ENCODE measurements at places on chromosomes 7 and 10. TPM values are rescaled to one million over a fixed set of nuclear protein-coding genes. Genes with fewer than 3 reads are reported as not detected.

Gene AKR1C4
- not detected for total RNA-seq

Gene BAIAP2L1
- total RNA-seq: 5.3 TPM

Gene TBC1D12
- 13.9 TPM for total RNA-seq

Gene FAM221A
- total RNA-seq: 5.1 TPM

Gene SLIT1
- 0.17 TPM for total RNA-seq

Gene AKR1B15
- total RNA-seq: not detected

Gene CLRN3
- not detected for total RNA-seq

Gene CLDN12
- total RNA-seq: 44.8 TPM

Data from fibroblast of lung (primary cell).